ELR (cell line): ENCODE measurements at places on chromosomes 1 and 21.
A peak's percentile ranks its signal among the peaks of the same experiment; 100 is the strongest.

- DNase-seq, result no peak
These were observed 4.3 kb downstream of the ERRFI1 start for GRCh38 chr1:8021676-8022266.

GRCh38 chr1:215210167-215210566 lies 127.6 kb downstream of the KCNK2 start:
- no peak for DNase-seq

- no peak for DNase-seq
These were observed 22.6 kb upstream of the TTC34 start for GRCh38 chr1:2823921-2824610.

DNA sequence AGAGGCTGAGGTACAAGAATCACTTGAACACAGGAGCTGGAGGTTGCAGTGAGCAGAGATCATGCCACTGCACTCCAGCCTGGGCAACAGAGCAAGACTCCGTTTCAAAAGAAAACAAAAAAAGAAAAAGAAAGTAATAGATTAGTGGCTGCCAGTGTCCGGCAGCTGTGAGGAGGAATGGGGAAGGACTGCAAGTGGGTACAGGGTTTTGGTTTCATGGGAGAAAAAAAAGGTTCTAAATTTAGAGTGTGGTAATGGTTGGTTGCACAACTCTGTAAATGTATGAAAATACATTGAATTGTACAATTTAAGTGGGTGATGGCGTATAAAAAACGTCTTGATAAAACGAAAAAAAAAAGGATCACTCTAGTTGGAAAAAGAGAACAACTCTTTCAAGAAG lies 6.7 kb downstream of the TAF1A start:
- DNase-seq, result no peak

GRCh38 chr1:162904579-162904978 lies 43.6 kb upstream of the CCDC190 start:
- DNase-seq, result no peak

GRCh38 chr1:237851210-237851845 lies 39.4 kb downstream of the ZP4 start:
- peak; percentile 74 for DNase-seq

DNA sequence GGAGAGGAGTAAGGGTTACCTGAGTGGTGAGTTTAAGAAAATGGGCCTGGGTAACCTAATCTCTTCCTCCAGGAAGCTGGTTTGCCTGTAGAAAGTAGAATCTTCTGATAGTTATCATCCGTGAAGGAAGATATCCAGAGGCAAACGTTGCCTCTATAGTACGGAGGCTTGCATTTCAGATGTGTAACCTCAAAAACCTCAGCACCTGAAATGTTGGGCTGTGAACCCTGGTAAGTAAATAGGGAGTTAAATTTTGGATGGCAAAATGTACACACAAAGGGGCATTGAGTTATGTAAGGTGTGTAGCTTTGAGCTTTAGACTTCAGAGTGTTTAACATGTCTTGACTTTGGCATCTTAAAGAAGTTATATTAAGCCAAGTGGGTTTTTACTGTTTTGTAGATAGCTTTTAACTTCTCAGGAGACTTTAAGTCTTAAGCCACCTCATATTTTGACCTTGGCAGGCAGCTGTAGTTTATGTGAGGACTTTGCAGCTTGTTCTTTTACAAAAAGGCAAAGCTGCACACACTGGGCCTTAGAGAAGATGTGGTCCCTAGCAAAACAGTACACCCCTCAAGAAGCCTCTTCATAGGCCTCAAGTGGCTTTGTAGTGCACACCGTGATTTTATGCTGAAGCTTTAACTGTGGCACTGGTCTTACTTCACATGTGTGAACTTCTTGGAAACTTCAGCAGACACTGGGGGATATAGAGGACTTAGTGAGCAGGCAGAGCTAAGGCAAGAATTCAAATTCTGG lies 83.4 kb downstream of the SNRPE start:
- no peak for DNase-seq

GRCh38 chr1:207988326-207989165 lies 77.6 kb upstream of the CD34 start:
- no peak for DNase-seq

DNA sequence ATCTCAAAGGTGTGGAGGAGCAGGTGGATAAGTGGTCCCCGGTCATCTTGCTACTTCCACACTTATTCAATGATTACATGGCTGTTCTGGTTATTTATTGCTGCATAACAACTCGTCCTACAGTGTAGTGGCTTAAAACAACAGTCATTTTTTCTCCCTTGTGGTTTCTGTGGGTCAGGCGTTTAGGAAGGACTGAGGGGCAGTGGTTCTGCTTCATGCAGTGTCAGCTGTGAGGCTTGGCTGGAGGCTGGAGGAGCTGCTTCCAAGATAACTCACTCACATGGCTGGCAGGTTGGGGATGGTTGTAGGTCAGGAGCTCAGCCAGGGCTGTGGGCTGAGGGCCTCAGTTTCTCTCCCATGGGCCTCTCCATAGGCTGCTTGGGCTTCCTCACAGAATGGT lies 5.9 kb upstream of the SLC6A17 start:
- no peak for DNase-seq

- no peak for DNase-seq
These were observed 45.5 kb downstream of the GRIK3 start for GRCh38 chr1:36988741-36989193.

GRCh38 chr1:211229365-211229759 lies 29.8 kb upstream of the RCOR3 start:
- no peak for DNase-seq

DNA sequence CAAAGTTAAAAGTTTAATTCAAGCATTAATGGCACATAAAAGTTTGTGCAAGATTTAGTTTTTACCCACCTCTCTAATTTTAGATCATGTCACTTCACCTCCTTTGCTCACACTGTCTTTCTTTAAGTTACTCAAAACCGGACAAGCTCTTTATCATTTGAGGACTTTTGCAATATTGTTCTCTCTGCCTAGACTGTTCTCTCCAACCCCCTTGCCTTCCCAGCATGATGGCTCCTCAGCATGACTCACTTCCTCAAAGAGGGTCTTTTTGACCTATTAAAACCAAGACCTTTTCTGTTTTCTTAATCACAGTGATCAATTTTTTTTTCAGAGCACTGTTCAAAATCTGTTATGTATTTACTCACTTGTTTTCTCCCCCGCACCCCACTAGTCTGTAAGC lies 61.3 kb downstream of the XKR8 start:
- no peak for DNase-seq

- DNase-seq, result peak; percentile 37
These were observed 738 bp downstream of the GNPAT start for GRCh38 chr1:231241750-231242149.

DNA sequence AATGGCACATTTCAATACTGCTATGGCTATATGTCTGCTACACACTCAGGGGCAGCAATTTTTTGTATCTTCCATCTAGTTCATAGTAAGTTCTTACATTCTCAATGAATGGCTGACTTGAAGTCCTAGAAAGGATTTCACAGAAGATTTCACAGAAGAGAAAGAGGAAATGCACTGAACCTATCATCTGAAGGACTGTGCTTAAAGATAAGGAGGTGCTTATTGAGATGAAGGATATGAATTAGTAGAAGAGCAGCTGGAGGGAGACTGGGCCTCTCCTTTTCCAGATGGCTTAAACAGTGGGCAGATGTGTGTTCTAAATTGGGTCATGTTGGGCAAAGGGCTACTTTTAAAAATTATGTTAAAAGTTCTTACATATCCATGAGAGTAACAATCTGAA lies 14.6 kb downstream of the ADAR start:
- DNase-seq, result no peak

DNA sequence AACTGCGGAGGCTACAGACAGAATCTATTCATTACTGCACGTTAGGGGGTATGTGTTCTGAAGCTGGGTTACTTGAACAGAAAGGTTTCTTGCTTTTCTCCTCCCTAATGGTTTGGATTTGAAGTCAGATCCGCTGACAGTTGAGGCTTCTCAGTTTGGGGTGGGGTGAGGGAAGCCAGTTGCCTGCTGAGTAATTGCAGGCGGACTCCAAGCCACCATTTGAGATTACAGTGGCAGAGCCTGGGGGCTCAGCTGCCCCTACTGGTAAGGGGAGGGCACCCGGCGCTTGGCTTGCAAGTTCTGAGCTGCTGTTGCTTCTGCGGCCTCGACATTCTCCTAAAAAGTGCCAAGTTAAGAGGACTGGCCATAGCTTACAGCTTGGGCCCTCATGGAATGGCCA lies 2.0 kb downstream of the GRHL3 start:
- no peak for DNase-seq
